Stimulated activated CD4-positive, alpha-beta T cell treated with anti-CD3 and anti-CD28 coated beads, Interleukin-12 subunit alpha, Interleukin-12 subunit beta, amount 100 ng/mL, for 24 hours (primary cell): ENCODE measurements at places on chromosomes 2 and 18.

GRCh38 chr2:157848213-157848612, 27.9 kb downstream of the ACVR1 start:
- no peak for DNase-seq

GRCh38 chr2:164784376-164784775, 57.2 kb downstream of the COBLL1 start:
- DNase-seq = no peak

DNA sequence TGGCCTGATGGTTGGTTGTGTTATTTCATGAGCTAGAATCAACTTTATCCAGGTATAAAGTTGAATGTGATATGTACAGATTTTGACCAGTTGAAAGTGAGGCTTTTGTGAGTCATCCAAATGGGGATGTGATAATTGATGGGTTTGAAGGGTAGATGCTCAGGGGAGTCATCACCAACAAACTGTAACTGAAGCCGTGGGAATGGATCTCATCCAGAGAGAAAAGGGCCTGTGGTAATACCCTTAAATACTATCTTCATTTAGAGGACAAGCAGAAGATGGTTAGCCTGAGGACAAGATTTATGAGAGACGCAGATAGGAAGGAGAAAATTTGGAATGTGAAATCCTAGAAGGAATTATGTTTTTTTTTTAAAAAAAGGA, 90.5 kb upstream of the MYO3B start:
- no peak for DNase-seq

- DNase-seq = no peak
Measured at GRCh38 chr2:236835307-236836024, 250.2 kb upstream of the COPS8 start.

DNA sequence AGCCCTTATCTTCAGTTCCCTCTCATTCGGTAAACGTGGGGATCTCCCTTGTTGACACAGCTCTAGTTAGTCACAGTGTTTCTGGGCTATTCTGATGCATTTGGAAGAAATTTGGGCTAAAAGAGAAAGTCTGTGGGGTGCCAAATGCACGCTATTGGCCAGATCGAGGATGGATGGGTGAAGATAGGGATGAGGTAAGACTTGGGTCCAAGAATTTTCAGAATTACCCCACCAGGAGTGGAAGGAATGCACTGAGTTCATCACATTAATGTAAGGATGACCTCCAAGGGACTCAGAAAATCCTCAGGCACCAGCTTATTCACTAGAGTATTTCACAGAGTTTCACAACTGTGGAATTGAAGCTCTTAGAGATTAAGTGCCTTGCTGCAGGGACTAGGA, 49.3 kb downstream of the NRP2 start:
- no peak for DNase-seq

DNA sequence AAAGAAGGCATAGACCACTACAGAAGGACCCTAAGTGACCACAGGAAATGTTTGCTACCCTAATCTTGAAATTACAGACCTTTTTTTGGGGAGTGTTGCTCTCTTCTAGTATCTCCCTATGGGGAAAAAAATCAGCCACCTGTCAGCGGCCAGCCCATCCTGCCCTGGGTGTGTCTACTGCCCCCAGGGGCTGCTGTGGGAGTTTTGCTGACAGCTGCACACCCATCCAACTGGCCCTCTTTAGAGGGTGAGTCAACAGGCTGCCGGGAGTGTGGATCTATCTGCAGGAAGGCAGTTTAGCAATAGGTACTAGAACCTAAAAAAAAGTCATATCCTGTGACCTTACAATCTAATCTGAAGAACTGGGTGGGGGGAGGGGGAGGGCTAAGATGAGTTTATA, 796 bp upstream of the DYSF start:
- no peak for DNase-seq

DNA sequence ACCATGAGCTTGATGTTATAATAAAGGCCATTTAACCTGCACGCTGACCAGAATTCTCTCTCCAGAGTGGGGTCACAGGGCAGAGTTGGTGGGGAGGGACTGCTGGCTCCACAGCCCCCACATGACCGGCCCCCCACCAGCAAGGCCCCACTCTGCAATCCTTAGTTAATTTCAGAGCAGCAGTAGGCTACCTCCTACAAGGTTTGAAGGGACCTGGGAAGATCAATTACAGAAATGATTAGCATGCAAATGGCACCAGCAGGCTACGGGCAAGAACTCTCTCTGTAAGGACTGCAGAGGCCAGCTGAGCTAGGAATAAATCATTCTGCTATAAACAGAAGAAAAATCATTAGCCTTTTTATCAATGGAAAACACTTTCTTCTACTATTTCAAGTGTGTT, 135.3 kb downstream of the C1D start:
- DNase-seq = no peak

DNA sequence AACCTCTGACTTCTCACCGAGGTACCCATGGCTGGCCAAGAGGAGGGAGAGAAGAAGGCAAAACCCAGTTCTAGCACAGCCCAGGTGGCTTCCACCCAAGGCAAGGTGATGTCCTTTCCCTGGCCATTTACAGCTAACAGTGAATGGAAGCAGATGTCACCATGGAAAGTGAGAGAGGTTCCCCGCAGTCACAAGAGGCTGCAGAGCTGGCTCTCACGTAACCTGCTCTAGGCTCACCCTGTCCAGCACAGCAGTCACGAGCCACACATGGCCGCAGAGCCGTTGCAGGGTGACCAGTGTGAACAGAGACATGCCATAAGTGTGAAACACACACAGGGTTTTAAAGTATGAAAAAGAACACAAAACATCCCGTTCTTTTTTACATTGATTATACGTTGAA, 169.4 kb downstream of the TNS1 start:
- no peak for DNase-seq
